ENCODE measurements at places on chromosomes 2 and 18.

DNA sequence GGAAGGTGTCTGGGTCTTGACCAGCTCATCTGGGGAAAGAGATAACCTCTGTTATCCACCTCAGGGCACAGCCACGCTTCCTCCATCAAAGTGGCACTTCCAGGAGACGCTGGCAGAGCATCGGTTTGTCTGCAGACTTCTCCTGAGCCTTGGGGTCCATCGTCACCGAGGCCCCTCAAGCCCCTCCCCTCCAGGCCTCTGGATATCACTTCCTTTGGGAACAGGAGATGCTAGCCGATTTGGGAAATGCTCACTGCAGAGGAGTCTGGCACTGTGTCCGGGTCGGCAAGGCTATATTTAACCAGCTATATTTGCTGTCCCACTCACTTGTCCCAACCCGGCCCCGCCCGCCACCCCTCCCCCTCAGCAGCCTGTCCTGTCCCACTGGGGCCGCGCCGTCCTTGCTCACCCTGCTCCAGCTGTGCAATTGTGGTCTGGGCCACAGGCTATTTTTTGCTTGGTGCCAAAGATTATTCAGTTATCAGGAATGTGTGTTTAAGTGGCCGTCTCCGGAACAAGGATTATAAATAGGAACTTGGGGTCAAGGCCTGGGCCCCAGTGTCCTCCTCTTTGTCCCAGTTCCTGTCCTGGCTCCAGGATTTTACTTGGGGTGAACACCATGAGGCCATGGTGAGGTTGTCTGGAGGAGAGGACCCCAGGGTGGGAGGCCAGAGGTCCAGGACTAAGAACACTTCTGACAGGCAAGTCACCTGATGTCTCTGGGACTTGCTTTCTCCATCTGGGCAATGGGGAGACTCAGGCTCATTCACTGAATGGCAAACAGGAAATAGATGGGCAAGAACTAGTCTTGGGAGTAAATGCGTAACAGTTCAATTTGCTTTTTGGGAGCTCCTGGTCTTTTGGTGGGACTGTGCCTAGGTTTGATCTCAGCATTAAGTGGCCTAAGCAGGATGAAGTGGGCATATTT, 263.6 kb downstream of the DYSF start:
- DNase-seq: no peak

GRCh38 chr2:113068706-113069485, 1.1 kb downstream of the IL1F10 start:
- DNase-seq: no peak

- no peak for DNase-seq
These were observed 439.7 kb upstream of the FANCL start for GRCh38 chr2:58680755-58681310.

DNA sequence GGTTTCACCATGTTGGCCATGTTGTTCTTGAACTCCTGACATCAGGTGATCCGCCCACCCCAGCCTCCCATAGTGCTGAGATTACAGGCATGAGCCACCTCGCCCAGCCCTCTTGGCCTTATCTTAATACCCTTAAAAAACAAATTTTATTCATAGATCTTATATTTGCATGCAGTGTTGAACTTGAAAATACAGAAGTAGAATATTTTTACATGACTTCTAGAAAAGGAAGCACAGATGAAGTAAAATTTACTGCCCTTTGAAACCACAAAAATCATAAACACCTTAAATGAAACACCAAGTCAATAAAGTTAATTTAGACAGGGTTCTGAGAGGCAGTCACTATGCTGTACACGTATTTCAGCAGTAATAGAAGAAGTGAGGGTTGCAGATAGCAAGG, 145.7 kb downstream of the CERS6 start:
- no peak for DNase-seq

GRCh38 chr2:37766106-37766505, 94.7 kb upstream of the CDC42EP3 start:
- no peak for DNase-seq

- DNase-seq: no peak
These were observed 1.5 kb downstream of the TEX261 start for GRCh38 chr2:70992945-70993853.

DNA sequence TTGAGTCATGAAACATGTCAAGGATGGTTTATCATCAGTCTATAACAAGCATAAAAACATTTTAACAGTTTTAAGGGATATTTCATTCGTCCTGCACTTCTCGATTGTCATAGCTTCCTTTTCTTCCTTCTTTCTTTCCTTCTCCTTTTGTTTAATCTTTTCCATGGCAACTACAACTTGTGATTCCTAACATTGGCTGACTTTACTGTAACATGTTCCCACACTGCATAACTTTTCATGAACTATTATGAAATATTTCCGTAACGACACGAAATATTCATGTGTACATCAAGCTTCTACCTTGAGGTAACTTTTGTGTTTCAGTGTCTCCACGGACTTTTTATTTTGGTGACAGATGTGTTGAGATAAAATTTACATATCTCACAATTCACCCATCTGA, 134.4 kb downstream of the ACTR3 start:
- DNase-seq: no peak

DNA sequence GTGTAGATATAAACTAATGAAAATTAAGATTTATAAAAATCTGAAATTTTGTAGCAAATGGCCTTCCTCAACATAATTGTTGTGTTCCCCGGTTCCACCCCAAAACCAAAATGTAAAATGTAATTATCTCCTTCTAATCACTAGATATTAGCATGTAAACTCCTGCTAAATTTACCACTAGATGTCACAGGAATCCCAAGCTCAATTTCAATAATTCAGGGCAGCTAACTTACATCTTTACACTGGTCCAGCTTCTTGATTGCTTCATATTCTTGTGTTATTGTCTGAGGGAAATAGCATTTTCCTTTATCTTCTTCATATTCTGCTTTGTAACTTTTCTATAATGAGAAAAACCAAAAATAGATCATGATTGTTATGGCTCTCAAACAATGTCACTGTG, 42.6 kb downstream of the NEB start:
- DNase-seq: no peak

GRCh38 chr18:54358495-54359040, 862 bp downstream of the C18orf54 start:
- DNase-seq: no peak

GRCh38 chr2:105845976-105846375, 101.3 kb downstream of the NCK2 start:
- no peak for DNase-seq

DNA sequence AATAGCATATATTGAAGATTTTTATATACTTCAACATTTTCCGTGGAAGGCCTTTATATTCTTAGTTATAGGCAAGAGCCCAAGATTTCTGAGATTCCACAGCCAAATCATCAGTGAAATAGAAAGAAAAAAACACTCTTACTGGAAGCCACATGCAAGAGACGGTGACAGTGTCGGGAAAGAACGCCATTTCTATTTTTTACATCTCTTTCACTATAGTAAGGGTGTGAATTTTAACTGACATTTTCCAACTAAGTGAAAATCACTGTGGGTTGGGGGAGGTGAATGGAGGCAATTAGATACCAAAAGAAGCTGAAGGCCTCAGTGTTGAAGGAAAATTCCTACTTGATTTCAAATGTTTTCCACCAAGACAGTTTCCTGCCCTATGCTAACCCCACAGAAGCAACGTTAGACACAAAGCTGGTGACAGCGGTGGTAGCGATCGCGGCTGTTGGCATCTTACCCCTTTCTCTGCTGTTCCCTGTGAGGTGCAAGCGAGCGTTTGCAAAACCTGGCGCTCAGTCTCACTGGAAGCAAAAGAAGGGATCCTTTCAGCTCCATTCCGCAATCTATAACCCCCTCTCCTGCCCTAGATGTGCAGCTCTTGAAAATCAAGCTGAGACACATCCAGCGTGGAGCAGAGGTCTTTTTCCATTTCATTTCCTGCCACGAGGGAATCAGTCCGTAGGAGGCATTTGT, 20.0 kb downstream of the ID2 start:
- DNase-seq: no peak

DNA sequence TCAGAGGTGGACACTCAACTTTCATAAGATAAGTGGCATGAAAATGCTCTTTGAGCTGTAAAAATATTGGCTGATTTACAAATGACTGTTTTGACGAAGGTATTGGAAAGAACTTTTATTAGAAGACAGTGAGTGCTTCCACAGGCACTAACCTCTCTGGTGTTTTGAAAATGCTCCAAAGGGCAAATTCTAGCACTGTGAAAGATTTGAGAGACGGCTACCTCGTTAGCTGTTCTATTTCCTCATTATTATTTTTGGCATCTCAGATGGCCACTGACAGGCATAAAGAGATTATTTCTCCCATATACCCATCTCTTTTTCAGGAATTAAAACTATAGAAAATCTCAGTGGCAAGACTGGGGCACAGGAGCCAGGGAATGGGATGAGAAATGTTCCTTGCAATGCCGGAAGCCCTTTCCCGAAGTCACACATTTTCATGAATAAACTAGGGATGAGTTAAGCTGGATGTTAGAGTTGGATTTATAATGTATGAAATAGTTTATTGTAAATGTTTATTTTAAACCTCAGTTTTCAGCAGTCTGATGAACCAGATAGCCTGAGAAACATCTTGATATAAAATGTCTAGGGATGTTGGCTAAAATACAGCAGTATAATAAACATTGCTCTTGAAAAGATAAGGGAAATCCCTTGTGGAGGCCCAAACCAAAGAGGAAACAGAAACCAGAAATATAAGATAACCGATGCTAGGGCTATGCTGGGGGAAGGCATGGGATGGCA, 175.7 kb downstream of the ASB1 start:
- DNase-seq: no peak

DNA sequence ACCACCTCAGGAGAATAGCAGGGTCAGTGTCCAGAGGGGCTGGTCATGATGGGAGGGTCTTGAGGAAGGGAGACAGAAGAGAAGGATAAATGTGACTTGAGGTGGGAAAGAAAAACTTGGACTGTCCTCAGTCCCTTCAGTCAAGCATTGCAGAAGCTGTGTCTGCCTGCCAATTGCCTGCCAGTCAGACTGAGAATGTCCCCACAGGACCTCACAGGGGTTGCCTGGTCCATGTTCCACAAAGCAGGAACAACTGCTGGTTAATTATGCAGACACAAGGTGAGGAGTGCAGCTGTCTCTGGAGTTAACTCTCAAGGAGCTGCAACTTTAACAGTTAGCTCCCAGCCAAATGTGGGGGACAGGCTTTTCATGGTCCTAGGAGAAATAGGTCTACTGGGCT, 75.7 kb downstream of the TRIM43 start:
- DNase-seq: no peak

- no peak for DNase-seq
These were observed 99.5 kb downstream of the RAB3GAP1 start for GRCh38 chr2:135151615-135152014.

GRCh38 chr2:109187711-109188495, 58.9 kb downstream of the SH3RF3 start:
- DNase-seq: no peak

GRCh38 chr18:11105463-11105862, 43.9 kb downstream of the PIEZO2 start:
- no peak for DNase-seq

DNA sequence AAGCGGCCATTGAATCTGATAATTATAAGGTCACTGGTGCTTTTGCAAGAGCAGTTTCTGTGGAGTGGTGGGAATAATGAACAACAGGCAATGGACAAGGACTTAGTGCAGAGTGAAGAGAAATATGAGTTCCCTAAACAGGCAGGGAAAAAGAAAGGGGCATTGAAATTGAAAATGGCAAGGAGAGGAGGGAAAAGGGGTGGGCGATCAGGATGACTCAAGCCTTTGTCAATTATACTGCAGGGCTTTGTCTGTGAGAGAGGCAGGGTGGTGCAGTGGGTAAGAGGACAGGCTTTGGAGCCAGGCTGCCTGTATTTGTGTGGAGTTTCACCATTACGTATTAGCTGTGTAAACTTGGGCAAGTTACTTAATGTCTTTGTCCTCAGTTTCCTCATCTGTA, 29.5 kb upstream of the PAIP2B start:
- no peak for DNase-seq

DNA sequence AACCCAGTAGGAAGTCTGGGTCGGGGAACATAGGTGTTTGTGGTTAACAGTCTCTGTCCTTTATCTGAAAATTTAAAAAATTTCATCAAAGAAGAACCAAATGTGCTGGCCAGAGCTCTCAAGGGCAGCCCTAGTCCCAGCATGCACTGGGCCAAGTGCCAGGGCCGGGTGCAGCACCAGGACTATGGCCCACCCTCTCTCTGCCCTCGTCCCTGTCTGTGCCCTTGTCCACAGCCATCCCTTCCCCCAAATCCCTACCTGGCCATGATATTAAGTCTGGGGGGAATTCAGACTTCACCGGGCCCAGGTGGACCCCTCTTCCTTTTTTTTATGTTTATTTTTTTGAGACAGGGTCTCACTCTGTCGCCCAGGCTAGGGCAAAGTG, 14.4 kb upstream of the ZFP36L2 start:
- DNase-seq: no peak

DNA sequence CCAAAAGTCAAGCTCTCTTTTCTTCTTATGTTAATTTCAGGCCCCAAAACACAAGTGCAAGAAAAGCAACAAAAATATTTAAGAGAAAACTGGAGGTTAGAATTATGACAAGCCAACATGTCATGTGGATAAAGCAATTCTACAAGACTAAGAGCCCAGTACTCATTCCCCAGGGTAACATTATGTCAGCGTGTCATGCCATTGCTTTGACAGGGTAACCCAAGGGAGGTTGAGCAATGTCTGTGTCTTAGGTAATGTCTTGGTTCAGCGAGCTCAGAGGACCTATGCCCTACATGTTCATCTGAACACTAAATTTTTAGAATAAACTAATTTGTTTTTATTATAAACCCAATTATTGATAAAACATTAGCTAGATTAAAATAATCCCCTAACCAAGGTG, 173.2 kb upstream of the ZNF804A start:
- no peak for DNase-seq

- DNase-seq: no peak
These were observed 256.7 kb downstream of the HDAC4 start for GRCh38 chr2:239143858-239144712.

DNA sequence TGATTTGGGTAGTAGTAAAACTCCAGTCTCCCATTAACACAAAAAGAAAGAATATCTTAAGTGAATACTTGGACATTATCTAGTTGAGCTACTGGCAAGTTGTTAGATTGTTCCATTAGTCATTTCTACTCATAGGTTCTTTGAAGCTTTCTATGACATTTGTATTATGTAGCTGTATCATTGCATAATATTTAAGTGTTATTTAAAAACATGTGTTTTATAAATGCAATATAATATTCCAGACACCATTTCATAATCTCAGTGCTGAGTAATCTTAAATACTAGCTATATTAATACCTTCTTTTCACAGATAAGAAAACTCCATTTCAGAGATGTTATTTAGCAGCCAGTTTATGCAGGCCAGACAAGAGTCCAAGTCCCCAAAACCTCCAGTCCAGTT, 271.9 kb downstream of the NCKAP5 start:
- DNase-seq: no peak

GRCh38 chr2:236899950-236900640, 185.6 kb upstream of the COPS8 start:
- no peak for DNase-seq

- DNase-seq: no peak
These were observed 192.8 kb downstream of the PTGR3 start for GRCh38 chr18:75016025-75016717.
